Kidney capillary endothelial cell (primary cell): ENCODE measurements at places on chromosomes 6 and 20.

DNA sequence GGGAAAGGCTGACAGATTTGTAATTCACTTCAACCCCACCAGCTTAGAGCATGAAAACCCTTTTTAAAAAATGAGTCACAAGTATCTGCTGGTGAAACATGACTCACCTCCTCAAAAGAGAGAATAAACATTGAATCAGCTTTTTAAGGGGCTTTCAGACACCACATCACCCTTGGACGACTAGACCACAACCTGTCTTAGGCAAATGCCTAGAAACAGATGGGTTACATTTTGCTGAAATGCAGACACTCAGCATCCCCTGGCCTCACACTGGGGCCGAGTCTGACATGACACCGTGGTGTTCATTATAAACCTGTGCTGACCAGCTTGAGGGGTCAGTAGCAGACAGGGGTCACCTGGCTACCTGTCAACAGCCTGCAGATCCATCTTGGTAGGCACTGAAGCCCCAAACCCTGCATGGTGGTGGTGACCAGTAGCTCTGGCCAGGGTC lies 175.3 kb upstream of the CST7 start:
- peak; percentile 87 for DNase-seq

GRCh38 chr6:119209452-119210205 lies 131.2 kb upstream of the FAM184A start:
- no peak for DNase-seq

GRCh38 chr6:22067671-22068070 lies 229.2 kb downstream of the PRL start:
- no peak for DNase-seq

DNA sequence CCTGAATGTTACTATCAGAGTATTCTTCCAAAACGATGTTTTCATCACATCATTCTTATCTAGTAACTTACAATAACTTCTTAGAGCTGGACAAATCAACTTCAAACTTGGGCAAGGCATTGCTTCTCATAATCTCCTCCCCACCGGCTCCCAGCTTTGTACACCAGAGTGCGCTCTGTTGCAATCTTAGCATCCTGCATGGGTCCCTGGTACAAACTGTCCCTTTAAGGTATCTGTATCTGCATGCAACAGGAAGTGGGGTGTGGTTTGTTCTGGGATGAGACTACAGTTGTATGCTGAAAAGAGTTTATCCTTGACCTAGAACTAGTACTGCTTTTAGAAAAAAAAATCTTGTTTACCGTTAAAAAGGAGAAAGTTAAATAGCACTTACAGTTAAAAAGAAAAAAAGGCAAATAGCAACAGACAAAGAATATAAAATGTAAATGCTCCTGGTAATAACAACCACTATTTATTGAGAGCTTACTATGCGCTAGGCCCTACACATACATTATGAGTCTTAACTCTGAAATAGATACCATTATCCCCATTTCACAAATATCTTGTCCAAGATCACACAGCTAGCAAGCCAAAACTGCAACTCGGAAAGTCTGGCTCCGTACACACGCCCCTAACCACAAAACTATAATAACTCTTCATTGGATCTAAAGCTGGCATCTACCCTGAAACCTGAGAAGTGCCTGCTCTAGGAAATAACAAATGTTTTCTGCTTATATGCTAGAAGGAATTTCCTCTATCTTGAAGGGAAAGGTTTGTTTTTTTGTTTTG lies 9.8 kb upstream of the HECA start:
- DNase-seq, result peak; percentile 18

- DNase-seq, result no peak
Observed at GRCh38 chr6:38021029-38021428, 201.5 kb downstream of the ZFAND3 start.

DNA sequence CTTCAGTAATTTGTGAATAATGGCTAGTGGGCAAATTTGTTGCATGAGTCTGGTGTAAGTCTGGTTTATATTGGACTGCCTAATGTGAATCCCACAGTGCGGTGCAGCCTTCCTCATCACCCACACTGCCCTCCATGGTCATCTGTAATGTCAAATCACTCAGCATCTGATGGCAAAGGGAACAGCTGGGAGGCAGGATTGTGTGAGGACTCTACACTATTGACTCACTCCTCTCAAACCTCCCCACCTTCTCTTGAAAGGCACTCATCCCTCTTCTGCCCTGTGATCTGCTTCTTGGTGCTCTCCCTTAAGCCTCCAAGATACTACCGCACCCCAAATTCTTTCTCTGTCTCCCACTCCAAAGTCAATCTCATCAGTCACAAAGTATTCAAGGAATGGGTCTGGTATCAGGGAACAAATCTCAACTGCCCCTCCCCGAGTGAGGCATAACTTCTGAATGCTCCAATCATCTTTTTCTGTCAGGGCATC lies 146.0 kb upstream of the BEND6 start:
- no peak for DNase-seq

DNA sequence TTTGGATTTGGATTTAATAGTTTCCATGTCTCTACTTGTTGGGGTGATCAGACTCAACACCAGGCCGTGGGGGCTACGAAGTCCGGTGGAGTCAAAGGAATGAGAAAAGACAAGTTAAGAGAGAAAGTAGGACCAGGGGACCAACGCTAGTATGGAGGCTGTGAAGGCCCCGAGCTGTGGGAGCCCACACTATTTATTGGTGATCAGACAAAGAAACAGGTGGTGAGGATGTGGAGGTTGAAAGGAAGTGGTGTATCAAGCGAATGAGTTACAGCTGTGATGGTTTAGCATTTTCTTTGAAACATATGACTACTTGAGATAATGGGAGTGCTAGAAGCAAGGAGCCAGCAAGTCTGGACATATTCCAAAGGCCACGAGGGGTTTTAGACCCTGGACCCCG lies 62.4 kb downstream of the AKAP7 start:
- no peak for DNase-seq

DNA sequence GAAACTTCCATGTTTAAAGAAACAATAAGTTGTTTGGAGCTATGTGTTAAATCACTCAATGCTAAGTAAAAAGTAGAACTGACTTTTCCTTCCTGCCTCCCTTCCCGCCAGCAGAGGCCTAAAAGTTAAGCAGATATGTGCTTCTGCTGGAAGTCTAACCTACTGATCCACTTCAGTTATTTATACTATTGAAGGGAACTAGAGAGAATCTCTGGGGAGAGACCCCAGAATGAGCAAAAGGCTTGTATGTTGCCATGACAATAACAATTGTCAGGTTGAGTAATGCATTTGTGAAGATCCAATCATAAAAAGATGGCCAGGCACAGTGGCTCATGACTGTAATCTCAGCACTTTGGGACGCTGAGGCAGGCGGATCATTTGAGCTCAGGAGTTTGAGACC lies 24.7 kb downstream of the MGME1 start:
- DNase-seq, result no peak

DNA sequence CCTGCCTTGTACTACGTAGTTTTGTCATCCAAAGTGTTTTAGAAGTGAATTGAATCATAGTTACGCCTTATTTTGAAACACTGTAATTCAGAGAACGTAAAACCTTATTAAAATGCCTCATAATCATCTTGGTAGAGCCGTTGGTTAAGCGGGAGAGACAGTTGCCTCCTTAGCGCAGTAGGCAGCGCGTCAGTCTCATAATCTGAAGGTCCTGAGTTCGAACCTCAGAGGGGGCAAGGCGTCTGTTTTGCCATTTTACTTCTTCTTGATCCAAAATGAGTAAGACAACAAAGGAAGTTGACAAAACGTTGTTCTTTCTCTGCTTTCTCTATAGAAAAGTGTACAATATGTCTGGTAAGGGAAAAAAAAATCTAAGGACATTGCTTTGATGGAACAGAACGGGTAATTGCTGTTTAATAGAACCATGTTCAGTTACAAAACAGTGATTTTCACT lies 20.7 kb upstream of the TRIM27 start:
- DNase-seq, result peak; percentile 78

DNA sequence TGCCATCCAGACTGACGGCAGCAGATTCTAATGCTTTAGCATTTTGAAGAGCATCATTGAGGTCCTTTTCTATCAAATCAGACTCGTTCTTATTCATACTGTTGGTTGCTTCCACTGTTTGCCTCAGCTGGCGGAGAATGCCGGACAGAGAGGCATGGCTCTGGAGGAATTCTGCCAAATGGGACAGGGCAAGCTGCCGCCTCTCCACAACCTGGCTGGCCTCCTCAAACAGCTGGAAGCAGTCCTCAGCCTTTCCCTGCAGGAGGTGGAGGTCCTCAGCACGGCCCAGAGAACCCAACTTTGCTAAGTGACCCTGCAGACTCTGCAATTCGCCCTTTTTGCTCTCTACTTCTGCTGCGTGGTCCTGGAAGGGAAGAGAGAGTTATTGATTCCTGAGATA lies 220.5 kb downstream of the SYNE1 start:
- DNase-seq, result no peak

DNA sequence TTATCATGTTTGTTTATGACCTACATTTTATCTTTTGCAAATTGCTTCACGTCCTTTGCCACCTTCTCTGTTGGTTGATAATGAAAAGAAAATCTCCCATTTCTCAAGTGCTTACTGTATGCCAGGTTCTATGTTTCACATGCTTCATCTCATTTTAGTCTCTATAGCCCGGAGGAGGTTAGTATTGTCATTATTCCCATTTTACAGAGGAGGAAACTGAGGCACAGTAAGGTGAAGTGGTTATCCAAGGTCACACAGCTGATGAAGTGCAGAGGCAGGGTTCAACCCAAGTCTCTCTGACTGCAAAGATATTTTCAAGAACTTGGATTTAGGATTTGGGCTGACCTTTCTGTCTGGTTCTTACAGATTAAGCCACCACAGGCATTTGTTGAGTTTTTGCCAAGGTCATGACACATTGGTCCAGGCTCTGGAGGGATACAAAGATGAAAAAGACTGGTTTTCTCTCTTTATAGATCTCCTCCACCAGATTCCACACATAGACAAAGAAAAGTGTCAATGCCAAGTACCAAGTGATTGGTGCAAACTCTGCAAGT lies 20.6 kb downstream of the CNBD2 start:
- no peak for DNase-seq

DNA sequence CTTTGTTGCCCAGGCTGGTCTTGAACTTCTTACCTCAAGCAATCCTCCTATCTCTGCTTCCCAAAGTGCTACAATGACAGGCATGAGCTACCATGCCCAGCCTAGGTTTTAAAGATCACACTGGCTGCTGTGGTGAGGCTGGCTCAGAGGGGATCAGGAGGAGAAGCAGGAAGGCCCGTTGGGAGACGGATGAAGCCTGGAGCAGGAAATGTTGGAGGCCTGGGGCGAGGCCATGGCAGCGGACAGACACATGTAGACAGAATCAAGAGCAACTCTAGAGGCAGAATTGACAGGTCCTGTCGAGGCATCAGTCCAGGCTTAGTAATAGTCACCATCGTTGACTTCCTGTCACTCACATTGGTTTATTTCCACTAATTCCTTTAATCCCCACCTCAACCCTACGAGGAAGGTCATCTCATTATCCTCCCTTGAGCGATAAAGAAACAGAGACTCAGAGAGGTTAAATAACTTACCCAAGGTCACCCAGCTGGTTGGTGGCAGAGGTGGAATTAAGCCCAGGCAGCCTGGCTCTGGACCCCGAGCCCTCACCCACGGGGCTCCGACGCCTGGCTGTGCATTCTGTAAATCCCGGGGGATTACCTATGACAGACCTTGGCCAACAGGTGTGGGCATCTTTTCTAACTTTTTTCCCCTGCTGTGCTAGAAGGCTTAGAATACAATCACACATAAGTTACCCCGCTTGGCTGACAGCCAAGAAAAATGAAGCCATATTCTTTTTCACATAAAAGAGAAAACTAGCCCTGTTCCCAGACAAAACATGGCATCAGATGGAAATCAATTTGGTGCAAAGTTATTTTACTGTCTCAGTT lies 113.4 kb downstream of the EYA2 start:
- DNase-seq, result no peak

DNA sequence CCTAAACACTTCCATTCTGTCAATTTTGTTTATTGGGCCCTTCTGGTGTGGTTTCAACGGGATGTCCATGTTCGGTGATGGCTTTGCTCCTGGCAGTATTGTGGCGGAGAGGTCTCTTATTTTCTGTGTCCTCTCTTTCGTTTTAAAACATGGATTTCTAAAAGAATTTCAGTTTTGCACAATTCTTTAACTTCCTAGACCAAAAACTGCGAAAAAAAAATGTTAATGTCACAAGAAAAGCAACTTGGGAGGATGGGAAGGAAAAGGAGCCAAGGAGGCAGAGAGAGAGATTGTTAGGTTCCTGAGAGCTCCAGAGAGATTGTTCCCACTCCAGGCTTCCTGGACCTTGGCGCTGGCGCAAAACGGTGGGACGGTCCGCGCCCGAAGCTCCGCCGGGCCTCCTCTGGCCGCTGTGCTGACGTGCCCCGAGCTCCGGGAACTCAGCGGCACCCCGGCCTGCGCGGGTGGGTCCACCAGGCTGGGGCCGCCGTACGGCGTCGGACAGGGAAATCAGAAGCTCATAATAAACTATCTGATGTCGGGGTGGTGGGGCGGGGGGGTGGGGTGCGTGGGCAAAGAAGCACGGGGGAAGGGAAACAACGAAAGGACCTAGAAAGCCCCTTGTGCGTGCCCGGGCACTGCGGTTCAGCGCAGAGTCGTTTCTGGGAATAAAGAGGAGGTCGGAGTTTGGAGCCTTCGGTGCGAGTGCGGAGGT lies 951 bp upstream of the OLIG3 start:
- no peak for DNase-seq

DNA sequence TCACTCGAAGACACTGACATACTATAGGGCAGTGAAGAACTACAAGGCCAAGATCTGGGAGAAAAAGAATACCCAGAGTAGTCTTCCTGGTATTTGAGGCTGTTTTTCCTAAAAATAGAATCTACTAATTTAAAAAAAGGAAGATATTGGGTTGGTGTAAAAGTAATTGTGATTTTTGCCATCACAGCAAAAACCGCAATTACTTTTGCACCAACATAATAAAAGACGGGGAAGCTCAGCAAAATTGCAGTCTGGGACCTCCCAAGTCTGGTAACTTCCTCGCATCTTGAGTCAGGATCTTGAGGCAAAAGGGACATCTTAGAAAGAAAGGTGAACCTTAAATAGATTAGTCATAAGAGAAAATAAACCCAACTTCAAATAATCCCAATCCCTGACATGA lies 77.2 kb upstream of the SMIM28 start:
- no peak for DNase-seq

DNA sequence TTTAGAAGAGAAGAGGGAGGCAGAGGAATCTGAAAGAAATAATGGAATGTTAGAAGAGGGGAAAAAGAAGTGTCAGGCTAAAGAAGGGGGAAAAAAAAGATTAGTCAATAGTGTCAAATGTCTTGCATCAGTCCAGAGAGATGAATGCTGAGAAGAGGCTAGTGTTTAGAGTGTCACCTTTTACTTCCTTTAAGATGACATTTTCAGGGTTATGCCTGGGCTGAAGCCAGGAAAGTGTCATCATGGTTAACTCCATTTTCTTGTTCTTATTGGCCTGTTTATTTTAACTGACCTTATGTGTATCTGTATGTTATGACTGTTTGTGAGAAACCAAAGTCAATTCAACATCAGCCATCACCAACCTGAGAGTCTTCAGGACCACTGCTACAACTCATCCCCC lies 15.0 kb upstream of the BCKDHB start:
- DNase-seq, result no peak
